ENCODE measurements at places on chromosomes 7 and 10. TPM values are rescaled to one million over a fixed set of nuclear protein-coding genes. Genes with fewer than 3 reads are reported as not detected.
A peak's percentile ranks its signal among the peaks of the same experiment; 100 is the strongest.

The GNGT1 gene
- total RNA-seq: not detected

The COL28A1 gene
- not detected for total RNA-seq

The SHTN1 gene
- not detected for total RNA-seq

The CALCR gene
- total RNA-seq: not detected

The RARRES2 gene
- total RNA-seq: not detected

The TAF6 gene
- total RNA-seq: 55.3 TPM

The HOXA7 gene
- total RNA-seq: not detected

GRCh38 chr10:86689146-86689545, 20.8 kb downstream of the LDB3 start:
- no peak for DNase-seq

GRCh38 chr10:17805330-17805729, 3.8 kb upstream of the MRC1 start:
- no peak for DNase-seq

- DNase-seq: no peak
Observed at GRCh38 chr10:117152668-117153067, 14.6 kb upstream of the VAX1 start.

DNA sequence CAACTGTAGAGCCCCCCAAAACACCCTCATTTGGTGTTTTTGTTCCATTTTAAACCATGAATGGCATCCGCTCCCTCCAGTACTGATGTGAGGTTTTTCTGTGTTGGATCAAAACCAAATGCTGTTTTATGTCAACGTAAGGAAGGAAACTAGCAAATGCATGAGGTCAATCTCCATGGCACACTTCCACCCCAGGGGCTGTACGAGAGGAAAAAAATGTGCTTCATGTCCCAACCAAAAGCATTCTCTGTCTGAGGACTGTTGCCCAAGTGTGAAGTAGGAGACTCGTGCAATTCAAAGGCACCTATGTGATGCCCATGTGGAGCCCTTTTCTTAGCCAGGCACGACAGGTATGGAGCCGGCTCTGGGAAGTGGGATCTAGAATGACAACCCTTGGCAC, 180.3 kb upstream of the MKI67 start:
- no peak for DNase-seq

DNA sequence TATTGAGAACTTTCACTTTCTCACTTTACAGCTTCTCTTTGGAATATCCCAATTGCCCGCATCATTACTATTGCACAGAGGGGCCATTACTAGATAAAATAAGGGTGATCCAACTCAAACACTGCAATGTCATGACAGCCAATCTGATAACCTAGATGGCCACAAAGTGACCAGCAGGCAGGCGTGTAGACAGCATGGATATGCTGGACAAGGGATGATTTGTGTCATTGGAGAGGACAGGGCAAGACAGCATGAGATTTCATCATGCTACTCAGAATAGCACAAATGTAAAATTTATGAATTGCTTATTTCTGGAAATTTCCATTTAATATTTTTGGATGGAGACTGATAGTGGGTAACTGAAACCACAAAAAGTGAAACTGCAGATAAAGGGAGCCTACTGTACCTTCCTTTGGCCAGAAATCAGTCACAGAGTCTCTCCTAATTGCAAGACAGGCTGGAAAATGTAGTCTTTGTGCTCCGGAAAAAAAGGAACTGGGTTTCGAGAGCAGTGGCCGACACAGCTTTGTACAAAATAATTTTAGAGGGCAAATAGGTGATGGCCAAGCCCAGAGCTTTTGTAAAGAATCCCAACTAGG, 6.1 kb upstream of the GSDME start:
- no peak for DNase-seq

GRCh38 chr7:157411580-157411979, 74.8 kb downstream of the DNAJB6 start:
- peak; percentile 49 for DNase-seq

DNA sequence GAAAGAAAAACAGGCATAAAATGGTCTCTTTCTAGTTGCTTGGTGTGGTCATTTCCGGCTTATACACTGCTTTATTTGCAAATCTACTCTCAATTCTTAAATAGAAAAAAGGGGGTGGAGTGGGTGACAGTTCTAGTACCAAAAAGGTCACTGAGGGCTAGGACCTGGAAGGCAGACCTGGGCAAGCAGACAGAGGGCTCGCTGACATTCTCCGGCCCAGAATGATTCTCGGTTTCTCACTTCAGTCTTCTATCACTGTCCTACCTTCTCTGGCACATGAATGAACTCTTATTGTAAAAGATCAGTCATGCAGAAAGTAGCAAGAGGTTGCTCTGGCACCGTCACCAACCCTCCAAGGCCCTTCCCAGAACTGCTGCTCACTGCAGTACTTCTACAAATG, 54.0 kb downstream of the MALSU1 start:
- DNase-seq: no peak
